ENCODE measurements at places on chromosomes 1 and 21.

DNA sequence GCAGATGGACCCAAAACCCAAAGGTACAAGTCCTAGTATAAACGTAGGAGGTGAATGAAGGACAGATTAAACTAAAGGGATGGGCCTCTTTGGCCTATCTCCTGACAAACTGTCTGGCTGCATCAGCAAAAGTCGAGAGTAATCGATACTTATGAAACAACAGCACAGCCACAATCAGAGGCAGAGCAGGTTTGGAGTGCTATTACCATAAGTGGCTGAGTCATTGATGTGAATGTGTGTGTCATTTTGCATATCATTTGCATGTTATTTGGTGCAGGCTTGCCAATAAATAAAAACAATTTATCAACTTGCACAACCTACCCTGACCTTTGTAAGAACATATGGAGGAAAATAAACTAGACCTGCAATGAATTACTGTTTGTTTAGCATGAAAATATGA lies 283.1 kb downstream of the NUF2 start:
- DNase-seq, result no peak

- DNase-seq, result no peak
Observed at GRCh38 chr1:219402925-219403324, 210.0 kb downstream of the ZC3H11B start.

GRCh38 chr1:2821966-2822620 lies 20.6 kb upstream of the TTC34 start:
- DNase-seq, result peak; percentile 49

GRCh38 chr1:15413563-15414444 lies 4.1 kb downstream of the EFHD2 start:
- DNase-seq, result no peak

GRCh38 chr1:108554682-108555427 lies 5.0 kb upstream of the EEIG2 start:
- no peak for DNase-seq

DNA sequence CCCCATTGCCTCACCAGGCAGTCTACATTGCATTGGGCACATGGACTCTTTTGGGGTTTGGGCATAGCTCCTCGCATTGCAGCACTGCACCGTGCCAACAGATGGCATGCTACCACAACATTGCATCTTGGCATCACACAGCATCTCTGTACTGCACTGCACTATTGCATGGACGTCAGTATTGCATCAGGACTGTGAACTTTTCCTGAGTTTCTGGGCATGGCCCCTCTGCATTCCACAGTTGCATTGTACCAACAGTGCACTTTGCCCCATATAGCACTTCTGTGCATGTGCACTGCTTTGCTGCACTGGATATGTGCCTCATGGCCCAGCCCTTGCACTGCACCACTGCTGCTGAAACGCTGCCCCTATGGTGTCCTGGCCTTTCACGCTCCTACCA lies 9.6 kb downstream of the PTPRU start:
- no peak for DNase-seq

GRCh38 chr1:56149761-56150160 lies 429.6 kb downstream of the PLPP3 start:
- no peak for DNase-seq

DNA sequence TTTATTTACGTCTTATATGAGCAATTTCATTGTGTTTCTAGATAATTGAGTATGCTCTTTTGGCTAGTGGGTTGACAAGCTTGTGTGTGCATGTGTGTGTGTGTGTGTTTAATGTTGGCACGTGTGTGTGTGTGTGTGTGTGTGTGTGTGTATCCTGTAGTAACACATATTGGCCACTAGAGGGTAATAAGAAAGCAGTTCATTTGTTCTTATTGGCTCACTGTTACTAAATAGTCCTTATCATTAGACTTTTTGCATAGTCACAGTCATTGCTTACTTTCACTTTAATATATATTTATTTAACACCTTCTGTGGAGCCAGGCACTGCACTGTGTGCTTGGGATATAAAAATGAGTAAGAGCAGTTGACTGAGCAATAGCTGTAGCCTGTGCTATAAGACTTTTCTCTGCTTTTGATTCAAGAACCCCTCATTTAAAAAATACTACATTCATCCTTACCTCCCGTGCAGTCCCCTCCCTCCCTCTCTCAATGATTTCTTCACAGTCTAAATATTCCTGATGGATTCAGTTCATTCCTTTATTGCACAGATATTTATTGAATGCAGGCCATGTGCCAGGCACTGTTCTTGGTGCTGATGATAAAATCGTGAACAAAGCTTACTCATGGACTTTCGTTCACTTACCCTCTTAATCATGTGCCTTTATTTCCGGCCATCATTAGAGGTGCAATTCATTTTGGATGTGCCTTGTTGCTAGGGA lies 96.7 kb downstream of the DYRK1A start:
- DNase-seq, result peak; percentile 49

DNA sequence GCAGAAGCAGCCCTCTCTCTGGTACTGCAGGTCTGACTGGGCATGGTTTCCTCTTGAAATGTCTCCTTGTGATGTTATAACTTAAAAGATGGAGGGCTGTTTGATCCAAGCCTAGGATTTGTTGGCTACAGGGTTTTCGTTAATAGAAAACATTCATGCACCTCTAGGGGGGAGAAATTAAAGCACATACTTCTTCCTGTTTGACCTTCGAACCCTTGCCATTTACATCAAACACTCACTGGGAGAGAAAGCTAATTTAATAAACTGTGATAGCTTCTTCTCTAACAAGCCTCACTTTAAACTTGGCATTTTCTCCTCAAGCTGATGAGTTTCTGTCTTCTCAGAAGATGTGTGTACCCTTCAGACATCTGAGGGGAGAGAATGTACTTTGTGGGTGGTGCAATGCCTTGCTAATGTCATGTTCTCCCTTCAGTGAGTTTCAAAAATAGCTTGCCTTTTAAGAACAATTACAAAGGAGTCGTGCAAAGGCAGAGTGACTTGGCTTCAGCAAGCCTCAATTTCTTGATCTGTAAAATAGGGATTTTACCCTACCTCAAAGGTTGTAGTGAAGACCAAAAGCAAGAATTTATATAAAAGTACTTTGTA lies 20.4 kb downstream of the CACHD1 start:
- DNase-seq, result no peak

GRCh38 chr1:91842563-91842962 lies 43.4 kb downstream of the TGFBR3 start:
- DNase-seq, result no peak

DNA sequence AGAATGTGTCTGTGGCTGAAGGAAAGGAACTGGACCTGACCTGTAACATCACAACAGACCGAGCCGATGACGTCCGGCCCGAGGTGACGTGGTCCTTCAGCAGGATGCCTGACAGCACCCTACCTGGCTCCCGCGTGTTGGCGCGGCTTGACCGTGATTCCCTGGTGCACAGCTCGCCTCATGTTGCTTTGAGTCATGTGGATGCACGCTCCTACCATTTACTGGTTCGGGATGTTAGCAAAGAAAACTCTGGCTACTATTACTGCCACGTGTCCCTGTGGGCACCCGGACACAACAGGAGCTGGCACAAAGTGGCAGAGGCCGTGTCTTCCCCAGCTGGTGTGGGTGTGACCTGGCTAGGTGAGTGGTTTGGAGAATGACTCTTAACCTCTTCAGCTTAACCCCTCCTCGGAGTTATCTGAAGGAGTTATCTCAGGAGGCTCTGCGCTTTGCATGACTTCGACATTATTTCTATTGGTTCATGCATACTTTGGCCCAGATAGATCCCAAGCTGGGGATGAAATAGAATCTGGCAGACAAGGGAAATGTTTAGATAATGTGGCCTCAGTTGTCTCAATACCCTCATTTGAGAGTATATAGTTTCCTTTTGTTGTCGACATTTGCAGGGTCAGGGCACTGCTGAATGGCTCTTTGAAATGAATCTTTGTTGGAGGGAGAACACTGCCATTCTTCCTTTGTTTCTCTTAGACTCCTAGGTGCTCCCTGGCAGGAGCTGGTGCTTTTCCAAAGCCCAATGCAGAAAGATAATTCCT lies 39.7 kb downstream of the PTGFRN start:
- no peak for DNase-seq

DNA sequence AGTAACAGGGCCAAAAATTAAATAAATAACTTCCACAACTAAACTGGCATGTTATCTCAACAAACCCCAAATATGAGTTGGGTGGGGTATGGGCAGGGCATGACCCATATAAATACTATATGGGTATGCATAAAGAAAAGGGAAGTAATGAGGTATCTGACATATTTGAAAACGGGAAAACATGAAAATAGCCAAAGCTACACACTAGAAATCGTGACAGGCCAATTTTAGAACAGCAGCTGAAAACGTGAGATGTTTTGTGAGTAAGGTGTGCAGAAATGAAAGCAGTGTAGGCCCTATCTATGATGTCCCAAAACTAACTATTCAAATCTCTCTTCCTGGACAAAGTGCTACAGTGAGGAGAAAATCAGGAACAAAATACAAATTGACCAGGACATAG lies 537.9 kb upstream of the NR5A2 start:
- DNase-seq, result no peak

DNA sequence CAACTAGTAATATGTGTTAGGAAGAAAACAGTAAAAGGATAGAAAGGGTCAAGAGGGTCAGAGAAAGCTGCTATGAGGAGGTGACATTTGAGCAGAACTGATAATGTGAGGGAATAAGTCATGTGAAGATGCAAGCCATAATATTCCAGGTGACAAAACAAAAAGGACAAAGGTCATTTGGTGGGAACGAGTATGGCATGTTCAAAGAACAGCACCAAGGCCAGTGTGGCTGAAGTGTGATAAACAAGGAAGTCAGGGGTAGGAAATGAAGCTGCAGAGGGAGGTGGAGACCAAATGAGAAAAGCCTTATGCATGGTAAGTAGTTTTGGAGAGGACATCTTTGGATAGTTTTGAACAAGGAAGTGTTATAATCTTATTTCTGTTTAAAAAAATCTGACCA lies 46.7 kb downstream of the LPGAT1 start:
- no peak for DNase-seq

DNA sequence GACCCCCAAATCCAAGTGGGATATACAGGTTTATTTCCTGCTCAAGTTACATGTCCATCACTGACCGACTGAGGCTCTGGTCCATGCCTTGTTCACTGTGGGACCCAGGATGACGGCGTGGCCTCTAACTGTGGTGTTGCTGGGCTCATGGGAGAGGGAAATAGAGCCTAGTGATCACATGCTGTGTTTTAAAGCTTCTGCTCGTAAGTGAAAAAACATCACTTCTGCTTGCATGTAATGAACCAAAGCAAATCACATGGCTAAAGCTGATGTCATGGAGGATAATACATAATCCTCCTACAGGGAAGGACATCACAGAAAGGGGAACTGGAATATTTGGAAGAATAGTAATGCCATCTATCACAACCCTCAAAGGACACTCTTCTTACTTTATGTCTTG lies 107.6 kb downstream of the FASLG start:
- DNase-seq, result no peak

DNA sequence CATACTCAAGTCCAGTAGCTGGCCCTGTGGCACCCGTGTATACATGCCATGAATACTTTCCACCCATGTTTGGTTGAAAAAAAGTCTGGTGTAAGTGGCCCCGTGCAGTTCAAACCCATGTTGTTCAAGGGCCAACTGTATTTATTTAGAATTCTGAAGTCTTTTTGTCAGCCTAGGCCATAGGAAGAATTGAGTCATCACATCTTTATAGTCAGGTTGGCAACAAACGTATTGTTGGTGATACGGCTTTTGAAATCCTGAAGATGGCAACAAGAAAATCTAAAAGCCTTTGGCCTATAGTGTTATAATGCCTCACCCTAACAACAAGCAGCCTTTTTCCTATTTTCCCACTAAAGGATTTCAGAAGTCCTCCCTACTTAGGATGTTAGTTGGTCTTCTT lies 363.6 kb downstream of the PLPP3 start:
- no peak for DNase-seq

DNA sequence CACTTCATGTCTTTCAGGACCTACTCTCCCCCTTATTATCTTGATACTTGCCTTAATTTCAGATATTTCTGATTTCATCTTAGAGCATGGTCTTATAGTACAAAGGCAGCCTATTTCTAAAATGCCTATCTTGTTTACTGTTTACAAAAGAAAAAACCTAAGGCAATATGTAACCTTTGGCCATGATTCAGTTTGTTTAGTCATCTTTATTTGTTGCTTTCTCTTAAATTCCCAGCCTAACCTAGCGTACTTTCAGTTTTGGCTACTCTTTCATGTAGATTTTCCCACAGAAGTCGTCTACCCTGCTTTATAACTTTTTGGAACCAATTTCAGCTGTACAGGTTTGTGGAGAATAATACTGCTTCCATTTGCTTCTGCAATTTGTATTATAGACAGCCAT lies 81.8 kb downstream of the KIF1B start:
- no peak for DNase-seq

- DNase-seq, result no peak
Observed at GRCh38 chr1:226034482-226034881, 28.0 kb upstream of the H3-3A start.

DNA sequence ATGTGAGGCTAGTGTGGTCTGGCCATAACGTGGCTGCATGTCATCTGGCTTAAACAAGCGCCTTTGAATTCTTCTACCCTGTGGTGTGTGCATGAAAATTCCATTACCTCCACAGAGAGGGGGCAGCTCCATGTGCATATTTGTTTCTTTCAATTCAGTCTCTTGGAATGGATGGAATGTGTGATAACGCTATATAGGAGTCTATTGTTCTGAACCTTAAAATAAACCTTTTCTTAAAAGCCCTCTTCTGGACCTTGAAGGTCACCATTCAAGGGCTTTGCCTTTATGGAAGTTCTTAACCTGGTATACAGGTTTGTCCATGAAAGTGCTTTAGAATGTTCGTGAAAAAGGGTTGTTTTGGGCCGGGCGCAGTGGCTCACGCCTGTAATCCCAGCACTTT lies 118.2 kb upstream of the ADGRL2 start:
- DNase-seq, result no peak

DNA sequence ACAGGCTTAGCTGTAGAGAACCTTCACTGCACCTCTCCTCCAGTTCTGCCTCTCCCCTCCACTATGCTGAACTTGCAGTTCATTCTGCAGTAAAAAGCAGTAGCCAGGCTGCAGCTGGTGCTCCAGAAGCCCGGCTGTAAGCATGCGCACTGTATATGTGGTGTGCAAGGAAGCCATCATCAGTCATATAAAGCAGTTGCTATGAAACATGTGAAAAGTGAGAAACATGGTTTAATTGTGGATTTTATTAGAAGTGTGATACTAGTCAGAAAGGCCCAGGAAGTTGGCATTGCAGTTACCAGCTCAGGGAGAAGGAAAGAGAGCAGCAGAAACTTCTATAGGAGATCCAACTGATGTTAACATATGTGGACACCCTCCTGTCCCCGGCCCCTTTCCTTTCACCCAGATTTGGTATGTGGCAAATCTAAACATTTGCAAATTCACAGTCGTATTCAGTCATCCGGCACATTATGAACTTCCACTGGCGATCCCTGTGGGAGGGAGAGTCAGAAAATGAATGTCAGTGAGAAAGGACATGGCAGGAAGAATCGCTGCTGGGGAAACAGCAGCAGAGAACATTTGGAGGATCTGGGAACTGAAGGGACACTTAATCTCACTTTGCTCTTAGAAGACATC lies 32.8 kb downstream of the DPT start:
- no peak for DNase-seq

DNA sequence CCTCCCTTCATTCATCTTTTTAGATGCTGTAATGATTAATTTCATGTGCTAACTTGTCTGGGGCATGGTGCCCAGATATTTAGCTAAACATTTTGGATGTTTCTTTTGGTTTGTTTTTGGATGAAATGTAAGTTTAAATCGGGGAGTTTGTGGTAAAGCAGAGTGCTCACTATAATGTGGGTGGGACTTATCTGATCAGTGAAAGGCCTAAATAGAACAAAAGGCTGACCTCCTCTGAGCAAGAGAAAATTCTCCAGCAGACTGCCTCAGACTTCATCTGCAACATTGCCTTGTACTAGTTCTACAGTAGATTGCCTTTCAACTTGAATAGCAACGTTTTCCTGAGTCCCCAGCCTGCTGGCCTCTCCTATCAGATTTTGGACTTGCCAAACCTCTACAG lies 183.6 kb downstream of the S1PR1 start:
- DNase-seq, result peak; percentile 13

Measured in NCI-H1105 treated with DMSO at 0.1 percent for 48 hours (cell line).